ENCODE measurements at places on chromosomes 2 and 18.

GRCh38 chr18:3916082-3916481 is 466.1 kb downstream of the TGIF1 start:
- no peak for DNase-seq

- DNase-seq, result no peak
Measured at GRCh38 chr2:222637067-222637466, 18.8 kb downstream of the FARSB start.

DNA sequence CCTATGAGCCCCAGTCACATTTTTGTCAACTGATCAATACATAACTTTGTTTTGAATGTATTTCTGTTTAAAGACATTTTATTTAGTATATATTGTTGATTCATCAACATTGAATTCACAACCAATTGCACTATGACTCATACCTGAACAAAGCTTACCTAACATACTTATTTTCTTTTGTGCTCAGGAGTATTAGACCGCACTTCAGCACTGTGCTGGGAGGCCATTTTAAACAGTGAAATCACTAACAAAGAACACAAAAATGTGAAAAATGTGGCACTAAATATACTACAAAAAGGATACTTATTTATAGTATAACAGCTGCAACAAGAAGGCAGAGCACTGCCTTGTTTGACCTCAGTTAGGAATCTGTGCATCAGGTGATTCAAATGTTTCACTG is 12.4 kb upstream of the IFIH1 start:
- DNase-seq, result no peak

GRCh38 chr2:12270876-12271588 is 445.7 kb upstream of the TRIB2 start:
- no peak for DNase-seq

- DNase-seq, result no peak
Measured at GRCh38 chr2:12694990-12695774, 21.6 kb upstream of the TRIB2 start.

- no peak for DNase-seq
Measured at GRCh38 chr2:2251255-2251654, 79.8 kb downstream of the MYT1L start.

DNA sequence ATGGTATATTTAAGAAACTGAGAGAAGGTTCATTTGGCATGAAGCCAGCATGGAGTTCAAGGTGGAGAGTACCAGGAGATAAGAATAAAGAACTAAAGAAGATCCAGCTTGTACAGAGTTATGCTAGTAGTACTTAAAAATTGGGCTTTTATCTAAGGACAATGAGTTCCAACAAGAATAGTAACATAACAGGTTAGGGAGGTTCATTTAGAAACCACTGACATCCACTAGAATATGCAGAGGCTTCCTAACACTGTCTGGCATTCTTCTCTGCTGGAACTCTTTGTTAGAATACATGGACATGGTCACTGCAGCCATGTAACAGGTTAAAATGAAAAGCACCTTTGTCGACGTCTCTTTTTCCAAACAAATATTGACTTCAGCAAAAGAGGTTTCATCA is 42.6 kb upstream of the DSC1 start:
- DNase-seq, result no peak

- no peak for DNase-seq
Measured at GRCh38 chr2:173584676-173585458, 230.2 kb downstream of the CDCA7 start.

- no peak for DNase-seq
Measured at GRCh38 chr2:214550786-214551185, 139.9 kb downstream of the VWC2L start.

DNA sequence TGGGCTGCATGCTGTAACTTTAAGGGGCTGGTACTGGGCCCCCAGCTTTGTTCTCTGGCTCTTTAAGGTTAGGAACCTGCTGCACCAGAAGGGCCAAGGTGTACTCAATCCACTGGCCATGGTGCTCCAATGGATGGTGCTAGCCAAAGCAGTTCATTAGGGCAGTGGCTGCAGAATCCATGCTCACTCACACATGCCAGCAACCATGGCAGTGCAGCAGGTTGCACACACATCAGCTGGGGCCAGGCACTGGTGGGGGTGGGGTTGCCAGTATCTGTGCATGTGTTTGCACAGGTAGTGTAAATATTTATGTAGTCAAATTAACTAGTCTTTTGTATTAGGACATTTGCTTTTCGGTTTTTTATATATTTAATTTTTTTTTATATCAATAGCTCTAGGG is 228.3 kb upstream of the EPC2 start:
- no peak for DNase-seq

GRCh38 chr18:14285053-14285452 is 152.8 kb upstream of the ZNF519 start:
- DNase-seq, result no peak

- DNase-seq, result no peak
Measured at GRCh38 chr2:159695795-159696448, 16.4 kb upstream of the MARCHF7 start.

- DNase-seq, result no peak
Measured at GRCh38 chr2:62573137-62573731, 67.2 kb upstream of the TMEM17 start.

GRCh38 chr18:58762781-58763171 is 91.5 kb downstream of the MALT1 start:
- no peak for DNase-seq

- DNase-seq, result peak; percentile 20
Measured at GRCh38 chr2:177667626-177668025, 275.1 kb downstream of the AGPS start.

- no peak for DNase-seq
Measured at GRCh38 chr2:22748909-22749308, 636.1 kb upstream of the KLHL29 start.

- DNase-seq, result no peak
Measured at GRCh38 chr2:30590407-30590806, 143.4 kb downstream of the LCLAT1 start.

DNA sequence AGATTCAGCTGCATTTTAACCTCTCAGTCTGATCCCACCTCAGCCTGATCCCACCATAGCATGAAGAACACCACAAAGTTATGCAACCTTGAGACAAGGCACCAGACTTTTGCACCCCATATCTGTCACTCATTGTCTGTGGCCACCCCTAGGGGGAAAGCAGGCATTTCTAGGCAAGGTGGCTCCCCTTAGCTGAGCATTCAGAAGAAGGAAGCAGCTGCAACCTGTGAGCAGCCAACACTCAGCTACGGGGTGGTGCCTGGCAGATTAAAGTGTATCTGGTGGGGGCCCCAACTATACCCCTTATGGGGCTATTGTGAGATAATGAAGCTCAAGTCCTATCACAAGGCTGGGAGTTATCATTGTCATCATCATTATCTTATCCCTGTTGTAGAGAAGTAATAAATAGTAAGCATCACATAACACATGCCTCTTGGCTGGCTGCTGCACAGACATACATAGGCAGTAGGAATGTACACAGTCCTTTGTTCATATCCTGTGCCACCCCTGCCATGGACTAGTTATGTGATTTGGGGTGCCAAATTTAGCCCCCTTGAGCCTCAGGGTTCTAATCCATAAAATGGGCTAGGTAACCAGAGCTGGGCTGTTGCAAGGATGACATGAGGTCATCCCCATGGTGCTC is 20.6 kb upstream of the TMEM163 start:
- no peak for DNase-seq

DNA sequence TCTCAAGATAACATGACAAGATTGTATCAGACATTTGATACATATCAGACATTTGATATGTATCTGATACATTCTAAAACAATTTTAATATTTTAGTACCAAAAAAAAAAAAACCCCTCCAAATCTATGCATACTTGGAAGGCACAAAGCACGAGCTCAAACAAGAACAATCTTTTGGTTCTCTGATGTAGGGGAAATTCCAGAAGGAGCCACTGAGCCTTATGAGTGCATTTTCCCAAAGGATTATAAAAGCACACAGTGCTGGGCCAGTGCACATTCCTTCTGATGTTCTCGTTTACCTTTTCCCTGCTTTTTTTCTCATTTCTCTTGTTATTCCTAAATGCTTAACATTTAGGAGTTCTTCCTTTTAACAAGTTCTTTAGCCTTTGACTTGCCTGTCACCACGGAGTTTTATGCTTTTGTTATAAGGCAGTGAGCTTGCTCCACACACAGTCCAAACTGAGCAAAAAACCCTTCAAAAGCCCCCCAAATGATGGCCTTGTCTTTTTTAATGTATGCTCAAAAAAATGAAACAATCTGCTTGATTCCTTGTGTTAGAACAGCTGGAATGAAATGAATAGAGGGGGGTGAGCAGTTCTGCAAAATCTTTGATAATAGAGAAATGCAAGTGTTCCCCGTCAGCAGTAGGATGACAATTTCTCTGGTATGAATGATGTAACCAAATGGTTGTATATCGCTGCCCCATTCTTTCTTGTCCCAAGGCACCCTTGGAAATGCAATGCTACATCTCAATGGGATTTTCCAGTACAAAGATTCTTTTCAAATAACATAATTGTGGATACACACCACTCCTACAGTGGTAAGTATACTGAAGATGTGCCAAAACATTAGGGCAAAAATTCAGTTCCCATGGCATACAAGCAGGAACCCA is 597.2 kb upstream of the ZEB2 start:
- DNase-seq, result no peak

DNA sequence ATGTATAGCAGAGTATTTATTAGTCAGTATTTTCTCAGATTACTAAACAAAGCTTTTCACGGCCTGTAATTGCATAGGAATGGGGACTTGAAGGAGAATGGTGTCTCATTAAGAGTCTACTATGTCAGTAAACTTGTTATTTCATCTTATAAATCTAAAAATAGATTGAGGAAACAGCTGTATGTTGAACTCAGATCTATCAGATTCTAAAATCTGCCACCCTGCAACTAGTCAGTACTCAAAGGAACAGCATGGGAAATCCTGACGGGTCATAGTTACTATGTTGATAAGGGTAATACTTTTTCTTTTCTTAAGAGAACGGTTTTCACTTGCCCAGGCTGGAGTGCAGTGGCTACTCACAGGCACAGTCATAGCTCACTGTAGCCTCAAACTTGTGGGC is 70.2 kb upstream of the EMILIN2 start:
- DNase-seq, result no peak

DNA sequence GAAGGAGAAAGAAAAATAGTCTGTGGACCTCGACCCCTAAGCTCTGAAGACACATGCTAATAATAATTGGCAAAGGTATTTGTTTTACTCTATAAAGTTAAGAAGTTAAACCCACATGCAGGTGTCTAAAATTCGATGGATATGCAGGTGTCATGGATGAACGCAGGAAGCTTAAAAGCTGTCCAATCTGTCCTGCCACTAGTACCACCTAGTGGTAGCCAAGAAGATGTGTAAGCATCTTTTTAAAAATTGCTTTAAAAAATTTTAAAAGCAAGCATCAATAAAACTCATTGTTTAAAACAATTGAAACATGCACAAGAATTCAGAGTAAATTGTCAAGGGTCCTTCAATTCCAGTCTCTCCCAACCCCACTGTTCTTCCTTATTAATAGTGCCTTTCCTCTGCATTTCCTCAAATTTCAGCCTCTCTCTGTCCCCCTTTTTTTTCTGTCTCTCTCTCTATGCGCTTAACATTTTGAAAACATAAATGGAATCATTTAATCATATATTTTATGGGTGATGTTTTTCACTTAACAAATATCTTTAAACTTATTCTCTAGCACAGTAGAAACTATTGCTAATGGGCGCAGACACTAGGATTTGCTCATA is 30.6 kb upstream of the PPP3R1 start:
- DNase-seq, result no peak

GRCh38 chr2:30486655-30487054 is 39.6 kb downstream of the LCLAT1 start:
- DNase-seq, result no peak

DNA sequence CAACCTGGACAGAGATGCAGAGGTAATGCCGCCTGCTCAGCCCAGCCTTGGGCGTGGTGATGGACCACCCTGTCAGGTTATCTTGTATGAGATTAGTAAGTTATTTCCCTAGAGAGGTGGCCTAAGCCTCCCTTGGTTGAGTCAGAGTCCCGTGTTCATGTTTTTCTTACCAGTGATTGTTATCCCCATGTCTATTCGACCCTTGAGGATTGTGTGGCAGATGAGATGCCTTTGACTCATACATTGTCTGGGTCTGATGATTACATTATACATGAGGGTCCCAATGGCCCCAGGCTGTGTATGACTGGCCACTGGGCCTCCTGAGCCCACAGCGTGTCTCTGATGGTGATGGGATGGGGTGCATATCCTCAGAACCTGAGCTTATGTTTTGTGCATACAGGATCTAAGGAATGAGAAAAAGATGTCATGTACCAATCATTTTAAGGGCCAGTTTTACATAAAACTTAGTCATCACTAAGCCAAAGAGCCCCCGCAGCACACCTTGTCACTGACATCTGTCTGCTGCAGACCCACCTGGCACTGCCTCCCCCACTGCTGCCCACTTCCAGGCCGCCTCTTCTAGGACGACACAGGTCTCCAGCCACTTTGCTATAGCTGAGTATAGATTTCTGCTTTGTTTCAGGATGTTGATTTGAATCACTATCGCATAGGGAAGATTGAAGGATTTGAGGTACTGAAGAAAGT is 7.7 kb downstream of the PPP1R7 start:
- no peak for DNase-seq

GRCh38 chr2:85704800-85705679 is 10.9 kb downstream of the GNLY start:
- no peak for DNase-seq

DNA sequence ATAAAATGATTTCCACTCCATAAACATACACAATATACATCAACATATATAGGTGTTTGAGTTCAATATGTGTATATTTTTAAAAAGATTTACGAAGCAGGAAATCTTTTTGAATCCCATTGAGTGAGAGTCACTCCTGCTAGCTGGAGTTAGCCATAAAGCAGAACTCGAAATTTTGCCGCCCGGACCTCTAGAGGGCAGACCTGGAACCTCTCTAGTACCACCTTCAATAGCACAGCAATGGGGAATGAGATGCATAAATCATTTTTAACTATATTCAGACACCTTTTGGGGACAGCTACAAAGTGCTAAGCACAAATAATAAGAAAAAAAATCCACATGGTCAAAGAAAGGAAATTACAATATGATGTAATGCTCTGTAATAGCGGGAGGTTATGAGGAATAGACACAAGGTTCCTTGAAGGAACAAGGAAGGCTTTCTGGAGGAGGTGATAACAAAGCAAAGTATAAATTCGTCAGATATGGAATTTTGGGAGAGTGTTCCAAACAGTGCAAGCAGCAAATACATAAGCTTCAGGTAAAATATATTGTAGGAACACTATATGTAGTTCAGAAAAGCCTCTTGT is 533.4 kb downstream of the ERBB4 start:
- DNase-seq, result no peak

DNA sequence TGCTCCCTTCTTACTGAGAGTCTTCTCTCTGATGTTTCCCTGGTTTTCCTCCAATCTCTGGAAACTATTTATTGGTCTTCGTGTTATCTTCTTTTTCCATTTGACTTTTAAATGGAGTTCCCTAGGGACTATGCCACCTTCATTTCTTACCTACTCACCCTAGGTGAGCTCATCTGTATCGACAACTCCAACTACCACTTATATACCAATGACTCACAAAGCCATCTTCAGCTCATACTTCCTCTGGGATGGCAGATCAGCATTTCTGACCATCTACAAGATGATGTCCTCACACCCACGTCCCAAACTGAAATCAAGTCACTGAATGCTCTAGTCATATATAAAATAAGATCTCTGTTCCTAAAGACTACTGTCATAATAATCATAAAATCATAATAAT is 40.6 kb downstream of the CFAP210 start:
- DNase-seq, result no peak

All from right cardiac atrium (tissue), 5 donors.